Jurkat, Clone E6-1 (cell line): ENCODE measurements at places on chromosomes 5 and 9.

DNA sequence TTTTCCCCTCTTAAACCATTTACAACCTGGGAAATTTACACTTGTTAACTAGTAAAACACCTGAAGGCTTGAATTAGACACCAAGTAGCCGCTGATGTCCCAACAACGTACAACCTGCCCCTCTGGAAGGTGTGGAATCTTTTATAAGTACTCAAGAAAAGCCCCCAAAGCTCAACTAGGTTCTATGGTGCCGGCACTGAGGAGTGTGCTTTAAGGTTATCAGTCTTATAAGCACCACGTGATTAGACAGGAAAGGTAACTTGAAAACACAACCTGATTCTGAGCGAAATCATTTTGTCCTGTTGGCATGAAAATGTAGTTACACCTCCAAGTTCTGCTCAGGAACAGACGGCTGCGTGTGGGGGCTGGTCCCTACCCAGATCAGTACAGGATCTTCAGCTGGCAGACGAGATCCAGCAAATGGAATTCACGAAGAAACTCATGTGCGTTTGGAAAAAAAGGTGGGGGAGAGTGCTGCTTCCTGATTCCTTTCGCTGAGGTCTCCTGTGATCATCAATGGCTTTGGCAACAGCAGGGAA is 195.5 kb downstream of the MEF2C start:
- no peak for DNase-seq

- DNase-seq: no peak
These were observed 102.4 kb downstream of the CDK5RAP2 start for GRCh38 chr9:120477534-120478001.

DNA sequence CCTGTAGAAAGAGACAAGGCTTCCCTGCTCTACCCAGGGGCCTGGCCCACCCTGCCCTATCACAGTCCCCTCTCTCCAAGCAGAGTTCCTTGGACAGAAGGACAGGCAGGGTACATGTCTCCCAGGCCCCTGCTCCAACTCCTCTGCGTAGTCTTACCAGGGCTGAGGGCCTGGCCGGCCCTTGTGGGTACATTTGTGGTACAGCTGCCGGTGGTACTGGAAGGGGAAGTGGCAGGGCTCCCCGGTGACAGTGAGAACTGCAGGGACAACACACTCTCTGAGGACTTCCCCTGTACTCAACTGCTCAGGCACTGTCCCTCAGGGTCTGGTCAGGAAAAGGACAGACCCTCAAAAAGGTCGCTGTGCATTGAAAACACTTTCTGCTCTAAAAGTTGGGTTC is 3.6 kb downstream of the F12 start:
- DNase-seq: no peak

GRCh38 chr5:1660511-1660910 is 136.8 kb upstream of the LPCAT1 start:
- no peak for DNase-seq

DNA sequence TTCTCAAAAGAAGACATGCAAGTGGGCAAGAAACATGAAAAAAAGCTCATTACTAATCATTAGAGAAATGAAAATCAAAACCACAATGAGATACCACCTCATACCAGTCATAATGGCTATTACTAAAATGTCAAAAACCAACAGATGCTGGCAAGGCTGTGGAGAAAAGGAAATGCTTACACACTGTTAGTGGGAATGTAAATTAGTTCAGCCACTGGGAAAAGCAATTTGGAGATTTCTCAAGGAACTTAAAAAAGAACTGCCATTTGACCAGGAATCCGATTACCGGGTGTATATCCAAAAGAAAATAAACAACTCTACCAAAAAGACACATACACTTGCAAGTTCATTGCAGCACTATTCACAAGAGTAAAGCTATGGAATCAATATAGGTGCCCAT is 595.4 kb upstream of the RIOK2 start:
- no peak for DNase-seq

- DNase-seq: no peak
These were observed 21.8 kb downstream of the ELOVL7 start for GRCh38 chr5:60822285-60822556.

DNA sequence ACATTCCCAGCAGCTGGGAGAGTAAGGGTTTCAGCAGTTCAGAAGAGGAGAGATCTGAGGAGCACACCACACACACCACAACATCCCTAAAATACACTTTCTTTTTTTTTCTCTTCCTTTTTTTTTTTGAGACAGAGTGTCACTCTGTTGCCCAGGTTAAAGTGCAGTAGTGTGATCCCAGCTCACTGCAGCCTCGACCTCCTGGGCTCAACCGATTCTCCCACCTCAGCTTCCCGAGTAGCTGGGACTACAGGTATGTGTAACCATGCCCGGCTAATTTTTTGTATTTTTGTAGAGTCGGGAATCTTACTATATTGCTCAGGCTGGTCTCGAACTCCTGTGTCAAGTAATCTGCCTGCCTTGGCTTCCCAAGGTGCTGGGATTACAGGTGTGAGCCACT is 9.7 kb upstream of the UBAP1 start:
- no peak for DNase-seq

- no peak for DNase-seq
These were observed 69.4 kb downstream of the APBA1 start for GRCh38 chr9:69602773-69603172.

- DNase-seq: no peak
These were observed 3.9 kb upstream of the ALDH1B1 start for GRCh38 chr9:38388283-38389223.

DNA sequence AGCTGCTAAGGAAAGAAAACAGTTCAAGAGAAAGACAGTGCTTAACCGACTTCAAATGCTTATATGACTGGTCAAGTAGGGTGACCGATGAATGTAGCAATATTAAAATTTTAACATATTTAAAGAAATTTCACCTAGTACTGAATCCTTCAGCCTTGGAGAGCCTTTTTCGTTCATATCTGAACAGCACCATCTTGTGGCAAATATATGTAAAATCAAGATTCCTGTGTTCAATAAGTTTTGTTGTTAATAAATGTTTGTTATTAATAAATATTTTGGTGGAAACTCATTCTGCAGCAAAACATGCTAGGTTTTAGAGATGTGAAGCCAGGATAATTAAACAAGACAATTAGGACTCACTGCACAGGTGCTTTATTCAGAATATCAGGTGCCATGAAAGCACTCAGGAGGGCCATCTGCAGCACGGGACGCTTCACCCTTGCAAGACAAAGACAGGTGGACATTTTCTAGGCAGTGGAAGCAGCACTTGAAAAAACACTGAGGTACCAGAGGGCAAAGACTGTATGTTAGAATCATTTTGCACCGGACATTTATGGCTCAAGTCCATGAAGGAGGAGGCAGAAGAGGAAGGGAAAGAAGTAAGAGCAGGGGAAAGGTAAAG is 15.6 kb downstream of the TICAM2 start:
- DNase-seq: peak; percentile 7

DNA sequence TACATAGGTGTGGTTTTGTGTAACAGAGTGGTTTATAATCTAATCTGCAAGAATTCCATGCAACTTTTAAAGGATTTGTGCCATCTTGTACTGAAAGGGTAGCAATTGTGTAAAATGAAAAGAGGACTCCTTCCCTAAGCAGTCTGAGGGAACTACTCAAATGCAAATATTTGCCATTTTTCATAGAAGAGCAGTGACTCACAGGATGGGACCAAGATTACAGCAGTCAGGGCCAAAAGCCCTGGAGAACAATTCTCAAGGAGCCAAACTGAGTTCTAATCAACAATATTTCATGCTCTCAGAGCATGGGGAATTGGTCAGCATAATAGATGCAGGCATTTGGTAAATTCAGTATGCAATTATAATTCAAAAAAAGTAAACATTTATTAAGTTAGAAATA is 495.8 kb downstream of the CHSY3 start:
- no peak for DNase-seq

- DNase-seq: peak; percentile 63
These were observed 212.1 kb downstream of the IZUMO3 start for GRCh38 chr9:24333629-24334028.

DNA sequence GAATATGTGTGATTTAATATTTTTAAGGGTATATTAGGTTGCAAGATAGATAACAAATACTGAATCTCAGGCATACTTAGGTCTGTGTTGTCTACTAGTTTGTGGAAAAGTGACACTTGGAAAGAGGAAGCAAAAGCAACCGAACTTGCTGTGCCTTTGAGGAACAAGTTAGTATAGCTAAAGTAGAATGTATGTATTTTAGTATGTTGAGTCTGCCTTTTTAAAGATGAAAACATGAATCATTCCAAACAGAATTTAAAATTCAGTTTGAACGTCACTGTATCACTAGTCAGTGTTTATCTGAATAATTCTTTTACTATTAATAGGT is 12.9 kb downstream of the TLE4 start:
- DNase-seq: no peak

DNA sequence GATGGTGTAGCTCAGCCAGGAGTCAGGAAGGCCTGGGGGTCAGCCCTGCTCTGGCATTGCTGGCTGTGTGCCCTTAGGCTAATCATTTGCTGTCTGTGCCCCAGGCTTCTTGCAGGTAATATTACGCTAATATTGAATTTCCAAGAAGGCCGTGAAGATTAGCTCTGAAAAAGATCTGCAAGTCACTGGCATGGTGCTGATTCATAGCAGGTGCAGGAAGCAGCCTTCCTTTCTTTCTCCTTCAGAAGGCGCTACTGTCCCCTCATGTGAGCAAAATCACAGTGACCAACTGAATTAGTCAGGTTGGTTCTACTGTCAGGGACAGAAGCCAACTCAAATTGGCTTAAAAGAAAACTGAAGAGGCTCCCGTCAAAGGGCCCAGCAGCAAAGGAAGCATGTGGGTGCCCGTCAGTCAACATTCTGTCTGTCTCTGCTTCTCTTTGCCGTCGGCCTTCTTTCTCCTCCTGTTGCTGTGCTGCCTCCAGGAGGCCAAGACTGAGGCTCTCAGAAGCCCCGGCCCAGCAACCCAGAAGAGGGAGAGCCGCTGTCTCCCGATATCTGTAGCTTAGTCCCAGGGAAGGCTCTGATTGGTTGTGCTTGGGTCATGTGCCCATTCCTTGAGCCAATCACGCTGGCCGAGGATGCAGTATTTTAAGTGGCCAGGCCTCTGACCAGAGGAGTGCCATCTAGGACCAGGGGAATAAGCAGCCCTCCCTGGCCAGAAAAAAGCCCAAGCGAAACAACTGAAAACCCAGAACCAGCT is 67.8 kb upstream of the NEURL1B start:
- DNase-seq: no peak

DNA sequence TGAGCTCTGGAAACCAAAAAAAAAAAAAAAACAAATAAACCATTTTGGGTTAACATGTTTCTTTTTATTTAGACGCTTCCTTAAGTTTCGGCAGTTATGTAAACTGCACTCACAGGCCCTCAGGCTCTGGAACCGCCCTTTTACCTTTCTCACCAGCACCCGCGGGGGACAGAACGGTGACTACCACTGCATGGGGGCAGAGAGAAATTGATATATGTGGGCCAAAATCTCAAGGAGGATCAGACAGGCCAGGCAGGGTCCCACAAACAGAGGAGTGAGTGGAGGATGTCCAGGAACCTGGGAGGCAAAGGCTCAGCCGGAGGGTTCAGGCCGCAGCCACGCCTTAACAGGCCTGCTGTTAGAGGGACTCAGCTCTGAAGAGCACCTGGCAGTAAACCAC is 54.4 kb downstream of the IRX2 start:
- no peak for DNase-seq

DNA sequence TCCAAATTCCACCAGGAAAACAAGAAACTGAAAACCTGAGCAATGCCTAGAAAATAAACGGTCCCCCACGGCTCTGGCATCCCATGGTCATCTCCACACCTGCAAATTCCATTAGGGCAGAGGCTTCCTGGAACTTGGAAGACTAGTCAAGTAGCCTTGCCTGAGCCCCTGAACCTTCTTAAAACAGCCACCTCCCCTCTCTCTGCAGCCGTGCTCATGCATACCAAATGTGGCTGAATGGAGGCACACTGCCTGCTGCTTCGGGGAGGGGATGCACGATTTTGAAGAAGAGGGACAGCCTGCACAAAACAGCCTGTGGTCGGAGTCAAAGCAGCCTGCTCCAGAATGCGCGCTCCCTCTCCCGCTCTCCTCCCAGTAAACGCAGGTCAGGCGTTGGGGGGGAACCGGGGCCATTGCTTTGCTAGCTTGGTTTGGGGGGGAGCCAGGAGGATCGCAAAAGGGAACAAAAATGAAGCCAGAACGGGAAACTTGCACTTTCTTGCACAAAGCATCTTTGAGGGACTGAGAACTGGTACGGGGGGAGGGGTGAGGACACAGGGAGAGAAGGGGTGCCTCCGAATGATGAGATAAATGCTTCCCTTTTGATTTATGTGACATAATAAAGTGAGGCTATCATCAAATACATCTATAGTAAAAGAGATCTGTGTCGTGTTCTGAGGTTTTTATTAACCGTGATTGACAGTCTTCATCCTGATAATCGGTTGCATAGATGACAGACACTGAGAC is at the start of gene TRPM3:
TSS of gene TRPM3 (minus strand) at position 347 of the 747 bp plus-strand sequence. CDS start at position 80, 267 bp downstream.
- DNase-seq: no peak

GRCh38 chr5:5046680-5047502 is 93.2 kb upstream of the ADAMTS16 start:
- DNase-seq: no peak

GRCh38 chr9:1738511-1739100 is 276.5 kb upstream of the SMARCA2 start:
- DNase-seq: no peak

GRCh38 chr9:112166176-112167140 is 8.6 kb downstream of the SUSD1 start:
- no peak for DNase-seq
